Dermis blood vessel endothelial cell (primary cell): ENCODE measurements at places on chromosomes 2 and 18. TPM values are rescaled to one million over a fixed set of nuclear protein-coding genes. Genes with fewer than 3 reads are reported as not detected.
A peak's percentile ranks its signal among the peaks of the same experiment; 100 is the strongest.

SCTR gene
- not detected in 2 replicates for total RNA-seq

- DNase-seq, result no peak
These were observed 14.8 kb downstream of the KLHL29 start for GRCh38 chr2:23399674-23400261.

DNA sequence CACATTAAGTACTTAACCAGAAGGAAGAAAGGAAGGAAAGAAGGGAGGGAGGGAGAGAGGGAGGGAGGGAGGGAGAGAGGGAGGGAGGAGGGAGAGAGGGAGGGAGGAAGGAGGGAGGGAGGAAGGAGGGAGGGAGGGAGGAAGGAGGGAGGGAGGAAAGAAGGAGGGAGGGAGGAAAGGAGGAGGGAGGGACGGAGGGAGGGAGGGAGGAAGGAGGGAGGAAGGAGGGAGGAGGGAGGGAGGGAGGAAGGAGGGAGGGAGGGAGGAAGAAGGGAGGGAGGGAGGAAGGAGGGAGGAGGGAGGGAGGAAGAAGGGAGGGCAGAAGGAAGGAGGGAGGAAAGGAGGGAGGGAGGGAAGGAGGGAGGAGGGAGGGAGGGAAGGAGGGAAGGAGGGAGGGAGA lies 363.3 kb downstream of the MBD2 start:
- no peak for DNase-seq

DNA sequence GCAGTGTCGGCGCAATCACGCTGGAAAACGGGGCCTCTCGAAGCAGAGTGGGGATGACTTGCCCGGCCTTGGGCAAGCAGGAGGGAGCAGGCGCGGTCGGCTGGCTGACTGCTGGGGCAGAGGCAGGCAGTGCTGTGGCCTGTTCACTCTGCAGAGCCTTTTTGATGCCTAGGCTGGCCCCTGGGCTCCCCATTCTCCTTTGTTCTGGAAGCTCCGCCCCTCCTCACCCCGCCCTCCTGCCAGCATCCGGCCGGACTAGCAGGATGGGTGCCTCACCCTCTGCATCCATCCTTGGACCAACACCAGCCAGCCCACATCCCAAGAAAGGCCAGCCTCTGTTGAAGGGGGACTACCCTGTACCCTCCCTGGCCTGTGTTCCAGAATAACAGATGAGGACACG lies at the start of gene ASPRV1:
TSS of gene ASPRV1 (minus strand) at position 136 of the 400 bp plus-strand sequence. CDS start 195 bp downstream, outside the sequence.
- no peak for DNase-seq

DNA sequence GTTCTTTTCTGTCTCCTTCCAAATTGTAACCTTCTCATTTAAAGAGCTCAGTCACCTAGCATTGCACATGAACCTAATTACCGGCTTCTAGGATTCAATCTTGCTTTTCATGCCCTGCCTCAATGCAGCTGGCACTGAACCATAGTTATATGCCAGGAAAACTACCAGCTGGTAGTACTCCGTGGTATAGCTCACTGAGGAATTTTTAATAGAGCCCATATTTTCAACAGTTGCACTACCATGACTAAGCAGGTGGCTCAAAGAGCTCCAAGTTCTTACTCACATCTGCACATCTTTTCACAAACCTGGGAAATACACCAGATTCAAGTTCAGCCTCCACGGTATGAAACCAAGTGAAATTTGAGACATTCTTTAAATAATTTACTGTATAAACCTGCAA lies 363.5 kb downstream of the GRB14 start:
- DNase-seq, result no peak

DNA sequence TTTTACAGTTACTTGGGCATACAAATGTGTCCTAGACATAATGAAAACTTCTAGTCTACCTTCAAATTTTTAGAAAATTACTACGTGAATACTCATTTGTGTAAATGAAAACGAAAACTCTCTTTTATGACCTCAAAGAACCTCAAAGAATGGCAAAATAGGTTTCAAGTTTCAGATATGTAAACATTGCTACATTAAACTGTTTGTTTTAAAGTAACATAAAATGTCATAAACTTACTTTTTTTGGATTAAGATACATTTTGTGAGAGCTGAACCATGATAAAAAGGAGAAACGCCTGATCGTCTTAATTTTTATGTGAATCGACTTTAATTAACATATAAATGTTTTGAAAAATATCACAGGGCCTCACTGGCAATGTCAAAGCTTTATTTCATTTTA lies 91.4 kb downstream of the PPP1R1C start:
- no peak for DNase-seq

- DNase-seq, result no peak
These were observed 81.3 kb downstream of the KCNF1 start for GRCh38 chr2:10993001-10993481.

GRCh38 chr2:61905372-61906185 lies at the start of gene COMMD1:
Gene COMMD1 (plus strand): TSS chr2:61905674. CDS start chr2:61905679, 5 bp downstream.
- DNase-seq, result peak; percentile 85

DNA sequence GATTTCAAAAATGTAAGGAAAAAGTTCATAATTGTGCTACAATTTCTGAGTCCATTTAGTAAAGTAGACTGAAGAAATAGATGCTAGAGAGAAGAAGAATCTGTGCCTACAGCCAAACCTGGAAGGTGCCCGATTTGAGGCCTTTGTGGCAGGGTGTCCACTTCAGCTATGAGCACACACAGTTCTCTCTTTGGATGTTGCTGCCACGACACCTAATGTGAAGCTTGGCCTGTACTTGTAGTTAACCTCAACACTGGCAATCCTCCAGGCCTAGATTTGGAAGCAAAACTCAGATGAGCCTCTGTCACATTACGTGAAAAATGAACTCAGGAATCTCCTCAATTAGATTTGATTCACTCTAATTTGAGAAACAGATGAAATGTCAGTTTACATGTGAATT lies 90.1 kb upstream of the LRP1B start:
- DNase-seq, result no peak

GRCh38 chr2:236639461-236640235 lies 70.0 kb downstream of the ACKR3 start:
- DNase-seq, result no peak
